Bronchus fibroblast of lung (primary cell): ENCODE measurements at places on chromosomes 1 and 21. TPM values are rescaled to one million over a fixed set of nuclear protein-coding genes. Genes with fewer than 3 reads are reported as not detected.

Gene DNM3
- 0.67 and 1.2 TPM in 2 replicates for total RNA-seq

Gene USF1
- 38.2 and 38.5 TPM in 2 replicates for total RNA-seq

Gene CYP4A11
- not detected in 2 replicates for total RNA-seq

Gene FCMR
- 1.0 and 1.2 TPM in 2 replicates for total RNA-seq

Gene F13B
- not detected in 2 replicates for total RNA-seq

Gene FAM151A
- not detected in 2 replicates for total RNA-seq

Gene C1orf87
- total RNA-seq: under 0.01 TPM in 1 of 2 replicates, not detected in the other

Gene CFAP126
- not detected in 2 replicates for total RNA-seq

Gene RBP7
- total RNA-seq: not detected in 2 replicates

Gene ORC1
- 13.1 and 14.5 TPM in 2 replicates for total RNA-seq

Gene AMY1C
- total RNA-seq: not detected in 2 replicates

Gene ADAMTS4
- 3.6 and 3.7 TPM in 2 replicates for total RNA-seq

Gene SPAG17
- not detected in 2 replicates for total RNA-seq

Gene SLC22A15
- 0.30 and 0.34 TPM in 2 replicates for total RNA-seq

Gene FASLG
- not detected in 2 replicates for total RNA-seq

Gene DDR2
- total RNA-seq: 80.9 and 83.7 TPM in 2 replicates

Gene OR2T11
- total RNA-seq: not detected in 2 replicates

Gene GBP5
- total RNA-seq: not detected in 2 replicates

Gene B3GALT5
- total RNA-seq: under 0.01 TPM in 2 replicates

Gene MRPL37
- total RNA-seq: 138 and 142 TPM in 2 replicates

Gene APCS
- total RNA-seq: not detected in 2 replicates

Gene AIDA
- 38.7 and 41.2 TPM in 2 replicates for total RNA-seq

Gene KRTAP7-1
- not detected in 2 replicates for total RNA-seq

Gene AZIN2
- 4.5 and 5.2 TPM in 2 replicates for total RNA-seq

Gene WNT2B
- 0.50 and 0.74 TPM in 2 replicates for total RNA-seq

Gene RNASEL
- total RNA-seq: 2.5 and 2.9 TPM in 2 replicates

Gene NCAM2
- total RNA-seq: 0.84 and 1.0 TPM in 2 replicates

Gene PCBP3
- total RNA-seq: 5.2 and 10.6 TPM in 2 replicates

Gene LENEP
- total RNA-seq: not detected in 2 replicates
